ENCODE measurements at places on chromosomes 4 and X.

- DNase-seq, result no peak
Observed at GRCh38 chrX:97524997-97525396, 641.3 kb downstream of the RPA4 start.

GRCh38 chr4:110139815-110140214, 58.6 kb downstream of the ELOVL6 start:
- no peak for DNase-seq

- no peak for DNase-seq
Observed at GRCh38 chrX:109952985-109953905, 49.7 kb upstream of the TMEM164 start.

GRCh38 chrX:44922980-44923379, 50.0 kb downstream of the KDM6A start:
- DNase-seq, result no peak

- no peak for DNase-seq
Observed at GRCh38 chr4:98536631-98537030, 121.8 kb downstream of the TSPAN5 start.

- no peak for DNase-seq
Observed at GRCh38 chr4:67465032-67465762, 80.1 kb downstream of the CENPC start.

DNA sequence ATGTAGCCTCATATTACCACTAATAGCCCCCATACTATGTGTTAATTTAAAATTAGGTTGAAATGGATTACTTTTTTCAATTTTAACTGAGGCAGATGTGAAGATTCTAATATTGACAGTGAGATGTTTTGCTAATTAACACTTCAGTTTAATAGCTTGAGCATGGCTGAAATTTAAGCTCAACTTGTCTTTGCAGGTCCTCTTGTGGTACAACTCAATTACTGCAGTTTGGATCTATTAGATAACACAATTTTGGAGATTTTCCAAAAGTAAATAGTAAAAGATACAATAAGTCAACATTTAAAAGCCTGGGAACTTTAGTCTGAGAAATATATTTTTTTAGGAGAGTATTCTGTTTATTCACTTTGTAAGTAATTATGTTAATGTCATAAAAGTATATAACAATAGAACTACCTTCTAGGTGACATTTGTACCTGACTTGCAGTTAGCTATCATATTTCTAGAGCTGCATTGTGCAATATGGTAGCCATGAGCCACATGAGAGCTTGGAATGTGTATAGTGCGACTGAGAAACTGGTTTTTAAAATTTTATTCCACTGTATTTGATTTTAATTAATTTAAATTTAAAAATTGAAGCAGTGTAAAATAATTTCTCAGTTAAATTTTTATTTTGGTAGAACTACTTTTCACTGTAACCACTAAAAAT, 73.1 kb upstream of the FMR1 start:
- no peak for DNase-seq

DNA sequence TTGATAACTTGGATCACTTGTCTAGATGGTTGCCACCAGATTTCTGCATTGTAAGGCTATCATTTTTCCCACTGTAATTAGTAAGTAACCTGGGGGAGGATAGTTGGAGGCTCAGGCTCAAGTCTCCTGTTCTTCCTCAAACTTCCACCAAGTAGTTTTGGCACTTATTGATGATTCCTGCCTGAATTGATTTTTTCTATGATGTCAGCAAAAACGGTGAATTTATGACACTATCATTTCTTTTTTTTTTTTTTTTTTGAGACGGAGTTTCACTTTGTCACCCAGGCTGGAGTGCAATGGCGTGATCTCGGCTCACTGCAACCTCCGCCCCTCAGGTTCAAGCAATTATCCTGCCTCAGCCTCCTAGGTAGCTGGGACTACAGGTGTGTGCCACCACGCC, 12.4 kb downstream of the TMSB4X start:
- DNase-seq, result no peak

GRCh38 chrX:38891641-38892413, 90.6 kb downstream of the MID1IP1 start:
- DNase-seq, result no peak

DNA sequence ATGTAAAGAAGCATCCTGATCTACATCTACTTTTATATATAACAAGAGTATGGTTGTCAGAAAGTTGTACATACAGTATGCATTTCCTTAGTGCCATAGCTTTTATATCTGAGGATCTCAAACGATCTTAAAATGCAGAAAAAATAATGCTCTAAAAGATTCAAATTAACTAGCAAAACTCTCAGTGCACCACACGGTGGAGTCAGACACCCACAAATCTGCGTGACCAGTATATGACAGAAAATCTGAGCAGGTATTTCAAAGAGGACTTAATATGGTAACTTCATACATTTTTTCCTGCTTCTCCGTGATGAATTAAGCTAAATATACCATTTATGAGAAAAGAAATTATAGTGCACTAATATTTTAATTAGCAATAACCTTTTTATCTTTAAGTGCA, 803.0 kb downstream of the DMD start:
- no peak for DNase-seq

- no peak for DNase-seq
Observed at GRCh38 chr4:157984285-157984911, 188.4 kb downstream of the GASK1B start.

GRCh38 chrX:10932842-10933440, 178.2 kb upstream of the HCCS start:
- no peak for DNase-seq

GRCh38 chrX:31280580-31280979, 208.7 kb upstream of the FTHL17 start:
- no peak for DNase-seq

DNA sequence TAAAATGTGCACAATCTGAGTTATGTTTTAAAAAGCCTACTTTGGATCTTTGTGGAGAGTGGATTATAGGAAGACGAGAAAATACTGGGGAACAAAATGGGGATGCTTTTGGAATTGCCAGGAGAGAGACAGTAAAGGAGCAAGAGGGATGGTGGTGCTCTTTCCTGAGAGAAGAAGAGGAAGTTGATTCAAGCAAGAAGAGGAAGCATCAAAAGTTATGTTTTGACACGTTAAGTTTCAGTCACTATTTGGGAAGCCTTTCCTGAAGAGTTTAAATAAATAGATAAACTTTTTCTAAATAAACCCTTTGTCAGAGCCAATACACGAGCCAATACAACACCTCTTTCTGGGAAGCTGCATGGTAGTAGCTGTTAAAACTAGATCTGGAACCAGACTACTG, 394.1 kb downstream of the GALNTL6 start:
- no peak for DNase-seq

DNA sequence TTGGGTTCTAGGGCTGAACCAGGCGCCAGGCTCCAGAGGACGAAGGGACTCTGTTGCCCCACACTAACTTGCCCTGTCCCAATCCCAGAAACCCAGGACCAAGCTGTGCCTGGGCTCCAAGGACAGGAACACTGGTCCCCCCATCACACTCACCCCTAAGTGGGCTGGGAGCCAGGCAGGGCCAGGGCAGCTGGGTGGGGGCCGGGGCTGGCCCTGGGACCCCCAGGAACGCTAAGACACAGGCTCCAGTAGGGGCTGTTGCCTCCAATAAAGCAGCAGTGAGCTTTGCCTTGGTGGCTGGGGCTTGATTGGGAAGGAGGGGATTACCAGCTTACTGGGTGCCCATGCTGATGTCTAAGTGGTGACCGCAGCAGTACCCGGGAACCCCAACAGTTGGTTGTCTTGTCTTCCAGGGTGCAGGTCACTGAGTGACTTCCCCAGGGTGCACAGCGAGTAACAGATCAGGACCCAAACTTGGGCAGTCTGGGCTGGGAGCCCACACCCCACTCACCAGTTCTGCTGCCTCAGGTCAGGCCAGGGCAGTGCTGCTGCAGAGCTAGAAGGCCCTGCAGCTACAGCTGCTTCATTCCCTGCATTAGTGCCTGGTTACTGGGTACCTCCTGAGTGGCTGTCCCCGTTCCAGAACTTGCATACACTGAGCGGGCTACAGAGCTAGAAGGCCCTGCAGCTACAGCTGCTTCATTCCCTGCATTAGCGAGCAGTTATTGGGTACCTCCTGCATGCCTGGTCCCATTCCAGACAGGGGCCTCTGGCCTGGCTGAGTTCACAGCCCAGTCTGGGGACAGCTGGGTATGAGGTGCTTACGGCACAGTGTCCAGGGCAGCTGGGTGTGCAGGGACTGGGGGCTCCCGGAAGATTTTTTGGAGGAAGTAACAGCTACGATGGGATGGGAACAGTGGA, 9.4 kb upstream of the ADD1 start:
- no peak for DNase-seq

DNA sequence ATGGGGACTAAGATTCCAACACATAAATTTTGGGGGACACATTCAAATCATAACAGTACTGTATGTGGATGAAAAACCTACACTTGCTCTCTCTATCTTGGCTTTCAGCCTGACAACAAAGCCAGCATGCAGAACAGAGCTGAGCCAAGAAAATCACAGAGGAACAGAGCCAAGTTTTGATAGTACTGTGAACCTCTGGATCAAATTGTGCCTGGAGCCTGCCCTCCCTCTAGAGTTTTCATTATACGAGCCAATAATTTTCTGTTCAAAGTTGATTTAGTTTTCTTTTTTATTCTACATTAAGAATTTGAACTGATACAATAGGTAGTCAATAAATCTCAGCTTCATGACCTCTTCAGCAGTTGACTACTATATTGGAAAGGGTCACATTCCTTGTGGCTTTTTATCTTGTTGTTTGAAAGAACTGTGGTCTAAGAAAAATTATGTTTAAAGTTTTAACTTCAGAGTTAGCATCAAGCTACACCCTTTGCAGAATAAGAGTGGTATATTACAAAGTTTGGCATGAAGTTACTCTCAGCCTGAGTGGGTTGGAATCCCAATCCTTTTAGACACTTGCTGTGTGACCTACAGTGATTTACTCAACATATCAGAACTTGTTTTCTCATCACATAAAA, 31.1 kb downstream of the GRID2 start:
- DNase-seq, result no peak

DNA sequence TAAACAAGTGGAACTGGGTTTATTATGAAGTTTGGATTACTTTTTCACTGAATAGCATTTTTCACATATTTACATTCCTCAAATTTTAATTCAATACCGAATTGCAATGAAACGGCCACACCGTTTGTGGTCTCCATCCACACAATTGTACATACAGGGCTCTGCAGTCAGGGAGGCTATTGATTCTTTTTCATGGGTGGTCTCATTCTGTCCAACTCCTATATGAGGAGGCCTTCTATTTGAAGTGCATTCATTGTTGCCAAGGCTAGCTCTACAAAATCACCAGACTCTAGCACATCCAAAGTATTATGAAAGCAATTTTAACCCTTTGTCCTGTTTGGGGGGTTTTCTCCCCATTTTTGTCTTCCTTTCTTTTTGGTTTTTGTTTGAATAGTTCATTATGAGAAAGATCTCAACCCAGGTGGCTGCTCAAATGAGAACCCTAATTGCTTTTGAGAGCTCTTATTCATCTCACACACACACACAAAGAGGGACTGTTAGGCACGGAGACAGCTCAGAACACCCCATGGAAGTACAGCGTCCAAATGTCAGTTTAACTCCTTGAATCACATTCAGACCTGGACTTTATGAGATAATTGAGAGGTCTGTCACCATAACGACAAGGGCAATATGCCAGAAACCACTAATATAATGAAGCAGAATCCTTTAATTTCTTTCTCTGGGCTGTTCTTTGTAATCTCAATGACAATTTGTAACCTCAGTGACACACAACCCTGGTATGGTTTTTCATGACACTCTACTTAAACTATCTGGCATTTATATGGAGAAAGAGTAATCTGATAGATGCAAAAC, 79.4 kb downstream of the NLGN4X start:
- no peak for DNase-seq

DNA sequence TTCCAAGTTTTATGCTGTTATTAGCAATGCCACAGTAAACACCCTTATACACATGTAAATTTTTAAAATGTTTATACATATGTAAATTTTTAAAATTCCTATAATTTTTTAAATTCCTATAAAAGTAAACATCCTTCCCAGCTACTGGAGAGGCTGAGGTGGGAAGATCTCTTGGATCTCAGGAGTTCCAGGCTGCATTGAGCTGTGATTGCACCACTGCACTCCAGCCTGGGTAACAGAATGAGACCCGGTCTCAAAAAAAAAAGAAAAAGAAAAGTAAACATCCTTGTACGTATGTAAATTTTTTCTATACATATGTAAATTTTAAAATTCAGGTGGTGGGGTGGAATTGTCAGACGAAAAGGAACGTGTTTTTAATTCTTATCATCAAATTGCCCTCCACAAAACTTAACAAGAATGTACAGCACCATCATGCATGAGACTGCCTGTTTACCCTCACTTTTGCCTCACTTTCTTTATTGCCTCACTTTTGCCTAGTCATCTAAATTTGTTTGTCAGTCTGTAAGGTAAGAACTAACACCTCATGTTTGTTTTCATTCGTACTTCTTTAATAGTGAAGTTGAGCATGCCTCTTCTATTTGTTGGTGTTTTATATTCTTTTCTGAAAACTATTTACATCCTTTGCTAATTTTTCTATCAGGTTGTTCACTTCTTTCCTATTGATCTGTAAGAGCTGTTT, 8.0 kb downstream of the SLC7A3 start:
- no peak for DNase-seq

- DNase-seq, result no peak
Observed at GRCh38 chr4:180634306-180634705, 1608.9 kb upstream of the TENM3 start.

DNA sequence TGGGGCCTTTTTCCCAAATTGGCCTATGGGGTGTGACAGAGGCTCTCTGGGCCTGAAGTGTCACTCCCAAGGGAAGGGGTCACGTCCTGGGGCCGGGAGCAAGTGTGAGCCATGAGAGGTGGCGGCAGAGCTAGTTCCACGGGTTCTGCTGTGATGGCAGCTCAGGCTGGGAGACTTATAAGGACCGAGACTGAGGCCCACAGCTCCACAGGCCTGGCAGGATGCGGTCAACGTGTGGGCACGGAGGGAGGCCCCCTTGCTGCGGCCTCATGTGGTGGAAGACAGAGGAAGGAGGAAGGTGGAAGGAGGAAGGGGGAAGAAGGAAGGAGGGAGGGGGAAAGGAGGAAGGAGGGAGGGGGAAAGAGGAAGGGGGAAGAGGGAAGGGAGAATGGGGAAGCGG, 7.2 kb upstream of the CPLX1 start:
- DNase-seq, result no peak

DNA sequence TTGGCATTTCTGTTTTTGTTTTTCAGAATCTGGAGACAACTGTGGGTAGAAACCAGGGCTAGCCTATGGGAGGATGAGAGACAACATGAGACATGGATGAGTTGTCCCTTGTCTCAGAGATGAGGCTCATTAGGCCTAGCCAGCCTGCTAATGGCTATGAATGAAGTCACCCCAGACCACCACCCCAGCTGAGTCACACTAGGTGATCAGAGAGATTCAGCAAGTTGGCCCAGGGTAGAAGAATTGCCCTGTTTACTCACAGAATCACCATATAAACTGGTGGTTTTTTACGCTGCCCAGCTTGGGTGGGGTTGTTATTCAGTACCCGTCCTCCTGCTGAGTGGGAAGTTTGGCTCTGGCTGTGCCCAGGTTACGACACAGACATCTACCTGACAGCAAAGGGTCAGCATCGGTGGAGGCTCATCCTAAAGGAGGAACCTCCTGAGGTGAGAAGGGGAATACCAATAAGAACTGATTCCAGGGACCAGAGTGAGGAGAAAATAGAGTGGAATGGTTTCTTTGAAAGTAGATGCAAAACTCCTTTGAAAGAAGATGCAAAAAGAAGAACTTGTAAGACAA, 17.2 kb upstream of the ARSJ start:
- no peak for DNase-seq

Data from stimulated activated CD4-positive, alpha-beta T cell treated with anti-CD3 and anti-CD28 coated beads, Interleukin-15, amount 100 ng/mL, for 1 hour (primary cell).